ENCODE measurements at places on chromosomes 2 and 18.
A peak's percentile ranks its signal among the peaks of the same experiment; 100 is the strongest.

DNA sequence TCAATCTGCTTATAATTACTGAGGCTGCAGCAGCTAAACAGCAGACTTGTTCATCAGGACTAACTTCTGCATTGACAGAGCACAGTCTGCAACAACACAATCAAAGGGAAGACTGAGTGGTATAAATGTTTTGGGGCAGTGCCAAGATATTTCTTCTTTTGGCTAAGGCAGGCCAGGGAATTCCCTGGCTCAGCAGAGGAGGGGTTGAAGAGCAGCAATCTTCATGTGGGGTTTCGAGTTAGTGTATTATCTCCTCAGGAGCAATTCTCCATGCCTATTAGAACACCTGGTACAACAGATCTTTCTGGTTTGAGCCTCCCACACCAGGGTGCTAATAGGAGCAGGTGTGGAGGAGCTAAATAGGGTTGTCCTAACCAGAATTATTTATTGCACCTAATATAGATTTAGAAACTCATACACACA, 103.0 kb upstream of the STK17B start:
- peak; percentile 45 for DNase-seq

- no peak for DNase-seq
Measured at GRCh38 chr2:9045595-9045994, 42.1 kb upstream of the MBOAT2 start.

GRCh38 chr2:113351375-113352355, 72.9 kb upstream of the PAX8 start:
- no peak for DNase-seq

DNA sequence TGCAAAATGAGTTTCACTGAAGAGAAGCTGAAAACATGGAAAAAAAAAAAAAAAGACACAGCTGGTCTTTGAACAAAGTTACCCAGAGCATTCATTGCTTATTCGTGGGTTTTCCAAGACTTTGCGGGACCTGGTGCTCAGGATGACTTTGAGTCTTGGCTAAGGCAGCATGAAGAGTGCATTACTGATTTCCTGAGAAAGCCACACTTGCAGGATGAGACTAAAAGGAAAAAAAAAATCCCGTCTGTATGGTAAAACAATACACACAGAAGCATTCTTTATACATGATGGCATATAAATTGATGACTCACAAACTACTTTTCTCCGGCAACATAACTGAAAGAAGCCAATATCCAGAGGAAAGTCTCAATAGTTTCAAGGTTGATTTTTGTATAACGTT, 195.4 kb downstream of the SPP2 start:
- no peak for DNase-seq

DNA sequence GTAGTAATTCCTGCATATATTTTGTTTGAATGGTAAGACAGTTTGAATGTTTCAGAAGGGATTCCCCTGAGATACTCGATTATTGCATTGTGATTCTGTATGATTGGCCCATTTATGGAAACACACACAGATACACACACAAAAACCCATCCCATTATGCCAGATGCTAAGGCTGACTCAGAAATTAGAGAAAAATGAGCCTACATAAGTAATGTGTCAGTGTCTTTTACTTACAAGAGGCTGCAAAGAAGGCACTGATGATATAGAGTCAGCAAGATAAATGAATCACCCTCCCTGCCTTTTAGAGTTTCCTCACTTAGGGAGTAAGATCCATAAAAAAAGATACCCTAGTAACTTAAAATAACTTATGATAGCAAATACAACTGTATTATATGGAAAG, 1481.1 kb upstream of the ACVR2A start:
- DNase-seq, result no peak

DNA sequence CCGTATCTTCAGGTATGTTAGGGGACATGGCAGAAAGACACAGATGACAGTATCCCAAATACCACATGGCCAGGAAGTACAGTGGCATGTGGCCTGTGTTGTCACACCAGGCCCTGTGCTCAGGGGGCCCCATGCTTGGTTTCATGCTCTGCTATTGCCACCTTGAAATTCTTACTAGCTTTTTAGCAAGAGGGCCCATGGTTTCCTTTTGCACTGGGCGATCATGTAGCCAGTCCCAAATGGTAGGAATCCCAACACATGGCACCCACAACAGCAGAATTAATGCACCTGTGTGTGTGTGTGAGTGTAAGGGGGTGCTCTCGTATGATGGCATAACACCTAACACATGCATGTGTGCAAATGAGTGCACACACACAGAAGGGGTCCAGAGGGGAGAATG, 39.2 kb downstream of the MYO7B start:
- no peak for DNase-seq

DNA sequence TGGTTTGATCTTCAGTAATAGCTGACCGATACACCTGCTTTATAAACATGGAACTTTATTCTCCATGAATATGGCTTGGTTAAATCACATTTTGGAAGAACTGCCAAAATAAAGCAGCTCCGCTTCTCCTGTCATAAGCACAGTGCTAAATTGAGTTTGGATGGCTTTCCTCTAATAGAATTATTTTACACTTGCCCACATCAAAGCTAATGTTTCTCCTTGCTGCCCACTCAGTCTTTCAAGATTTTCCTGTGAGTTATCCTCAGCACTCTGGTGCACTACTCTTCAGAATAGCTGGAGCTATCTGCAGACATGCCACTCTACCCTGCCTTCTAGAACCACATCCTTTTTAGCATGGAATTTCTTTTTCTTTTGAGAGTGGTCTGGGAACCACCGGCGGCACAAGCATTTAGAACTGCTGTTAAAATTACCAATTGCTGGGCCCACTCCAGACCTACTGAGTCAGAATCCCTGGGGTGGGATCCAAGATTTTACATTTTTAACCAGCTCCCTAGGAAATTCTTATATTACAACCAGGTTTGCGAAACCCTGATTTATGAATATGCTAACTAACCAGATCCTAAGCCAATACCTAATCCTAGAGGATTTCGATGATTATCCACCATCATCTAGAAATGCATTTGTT, 283.3 kb downstream of the AFF3 start:
- no peak for DNase-seq

GRCh38 chr2:16136461-16137035, 196.2 kb downstream of the MYCN start:
- DNase-seq, result no peak

GRCh38 chr2:155815851-155816250, 516.7 kb downstream of the NR4A2 start:
- peak; percentile 32 for DNase-seq

GRCh38 chr2:127388423-127389164, 819 bp upstream of the MAP3K2 start:
- peak; percentile 55 for DNase-seq

DNA sequence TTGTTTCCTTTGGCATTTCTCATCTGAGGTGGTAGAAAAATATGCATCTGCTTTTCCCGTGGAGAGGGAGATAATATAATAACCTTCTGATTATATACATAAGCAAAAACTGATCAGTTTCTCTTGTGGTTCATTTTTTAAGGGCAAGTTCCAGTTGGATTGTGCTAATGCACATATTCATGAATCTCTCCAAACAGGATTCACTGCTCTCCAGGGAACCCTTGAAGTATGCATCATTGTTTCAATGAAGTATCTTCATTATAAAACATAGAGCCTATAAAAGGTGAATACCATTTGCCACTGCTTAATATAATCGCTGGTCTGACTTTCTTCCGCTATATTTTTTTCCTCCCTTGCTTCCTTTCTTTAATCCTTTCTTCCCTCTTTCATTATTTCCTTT, 384.7 kb downstream of the FIGN start:
- no peak for DNase-seq

GRCh38 chr2:179051250-179051649, 1.3 kb upstream of the CCDC141 start:
- no peak for DNase-seq

DNA sequence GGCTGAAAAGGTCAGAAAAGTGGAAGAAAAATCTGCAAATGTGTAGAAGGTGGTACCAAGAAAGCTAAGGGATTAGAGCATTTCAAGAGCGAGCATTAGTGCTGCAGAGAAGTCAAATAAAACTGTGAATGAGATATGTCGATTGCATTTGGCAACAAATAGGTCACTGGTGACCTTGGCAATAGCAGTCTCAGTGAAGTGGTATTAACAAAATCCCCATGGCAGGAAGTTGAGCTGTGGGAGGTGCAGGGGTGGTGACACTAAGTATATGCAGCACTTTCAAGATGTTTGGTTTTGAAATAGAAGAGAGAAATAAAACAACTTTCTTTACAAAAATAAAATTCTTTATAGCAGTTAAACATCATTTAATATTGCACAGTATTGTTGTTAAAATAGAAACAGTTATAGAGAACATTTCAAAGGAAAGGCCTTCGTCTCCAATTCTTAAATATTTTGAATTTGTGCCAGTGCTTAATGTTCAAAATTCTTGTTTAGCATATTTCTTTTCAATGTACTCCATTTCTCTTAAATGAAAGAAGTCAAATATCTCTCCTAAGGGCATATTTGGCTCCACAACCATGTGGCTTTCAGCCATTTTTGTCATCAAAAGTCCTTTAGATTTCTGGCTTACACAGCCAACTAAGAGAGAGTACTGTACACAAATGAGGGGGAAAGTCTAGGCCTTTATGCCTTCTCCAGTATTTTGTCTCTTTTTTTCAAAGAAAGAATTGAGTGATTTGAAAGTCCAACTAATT, 443.0 kb upstream of the MMADHC start:
- no peak for DNase-seq

DNA sequence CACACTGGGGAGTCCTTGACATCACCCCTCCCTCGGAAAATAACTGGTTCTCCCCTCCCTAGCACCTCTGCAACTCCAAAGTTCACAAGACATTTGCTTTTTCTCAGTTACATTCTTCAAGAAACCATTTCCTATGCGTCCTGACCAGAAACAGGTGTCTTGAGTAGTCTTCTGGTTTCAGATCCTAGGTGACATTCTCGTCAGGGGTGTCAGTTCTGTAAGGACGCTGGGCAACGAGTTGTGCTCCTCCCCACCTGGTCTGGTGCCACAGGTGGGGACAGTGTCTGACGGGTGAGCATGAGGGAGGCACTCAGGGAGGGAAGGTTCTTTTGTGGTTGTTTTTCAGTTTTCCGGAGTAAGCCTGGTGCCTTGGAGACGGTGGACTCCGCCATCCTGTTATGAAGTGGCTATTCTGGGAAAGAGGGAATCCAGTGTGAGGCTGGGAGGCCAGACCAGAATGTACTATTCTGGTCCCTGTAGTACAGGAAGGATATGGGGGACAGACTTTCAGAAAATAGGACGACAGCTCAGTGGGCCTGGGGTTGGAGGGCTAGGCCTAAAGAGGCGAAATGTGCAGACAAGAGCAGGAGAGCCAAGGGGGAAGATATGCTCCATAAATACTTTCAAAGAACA, 50.6 kb downstream of the EPAS1 start:
- no peak for DNase-seq

DNA sequence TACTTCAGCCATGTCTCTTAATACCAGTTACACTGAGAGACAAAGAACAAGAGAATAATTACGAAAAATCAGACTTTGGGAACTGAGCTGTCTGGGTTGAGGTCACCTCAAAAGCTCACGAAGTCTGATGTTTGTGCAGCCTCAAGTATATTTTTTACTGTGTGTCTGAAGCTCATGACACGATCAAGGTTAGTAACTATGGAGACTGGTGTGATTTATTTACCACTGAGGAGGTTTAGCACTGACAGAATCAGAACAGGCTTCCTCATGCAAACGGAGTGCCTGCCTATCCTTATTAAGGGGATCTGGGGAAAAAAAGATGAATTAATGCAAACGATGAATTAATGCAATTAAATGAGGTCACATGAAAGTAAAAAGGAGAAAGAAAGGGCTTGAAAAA, 61.1 kb upstream of the RAPH1 start:
- no peak for DNase-seq

DNA sequence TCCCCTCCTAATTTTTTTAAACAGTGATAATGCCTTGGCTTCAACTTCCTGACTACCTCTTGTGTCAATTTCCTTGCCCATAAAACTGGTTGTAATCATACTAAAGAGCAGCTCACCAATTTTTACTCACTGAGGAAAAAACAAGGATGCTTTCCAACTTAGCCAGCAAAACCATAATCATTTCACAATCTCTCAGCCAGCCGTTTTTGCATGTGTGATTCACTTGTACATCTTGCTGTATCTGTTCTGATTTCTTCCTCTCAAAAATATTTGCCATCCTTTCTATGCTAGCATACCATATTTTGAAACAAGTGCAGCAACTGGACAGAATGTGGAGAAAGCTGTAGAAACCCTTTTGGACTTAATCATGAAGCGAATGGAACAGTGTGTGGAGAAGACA, 60.7 kb downstream of the RAB27B start:
- DNase-seq, result no peak

Data from CD14-positive monocyte (primary cell).